ENCODE measurements at places on chromosomes 5 and 9. TPM values are rescaled to one million over a fixed set of nuclear protein-coding genes. Genes with fewer than 3 reads are reported as not detected.

DNA sequence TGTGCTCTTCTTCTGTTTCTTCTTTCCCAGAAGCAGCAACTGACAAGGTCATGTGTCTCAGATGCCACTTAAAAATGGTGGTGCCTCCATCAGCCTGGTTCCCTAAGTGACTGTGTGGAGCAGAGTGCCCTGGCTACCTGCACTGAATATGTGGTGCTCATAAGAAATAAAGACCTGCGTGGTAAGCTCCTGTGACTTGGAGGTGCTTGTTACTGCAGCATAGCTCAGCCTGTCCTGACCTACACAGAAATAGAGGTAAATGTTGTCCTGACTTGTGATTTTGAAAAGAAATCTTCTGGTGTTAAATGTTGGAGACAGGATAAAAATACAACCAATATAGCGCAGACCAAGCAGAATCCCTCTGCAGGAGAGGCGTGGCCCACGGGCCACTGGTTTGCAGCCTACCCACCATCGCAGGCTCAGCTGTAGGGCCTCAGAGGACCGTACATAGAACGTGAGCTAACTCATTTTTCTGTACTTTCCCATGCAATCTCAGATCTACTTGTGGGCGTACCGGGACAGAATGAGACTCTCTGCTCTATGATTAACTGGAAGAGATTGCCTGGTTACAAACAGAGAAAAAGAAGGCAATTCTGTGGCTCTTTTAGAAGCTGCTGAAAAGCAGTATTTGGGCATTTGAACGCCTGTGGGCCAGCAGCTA lies 79.4 kb upstream of the UNC5A start:
- DNase-seq = no peak

GRCh38 chr5:133792655-133793054 lies 175.8 kb downstream of the C5orf15 start:
- DNase-seq = no peak

RANBP17 gene
- total RNA-seq = 8.4 TPM

DNA sequence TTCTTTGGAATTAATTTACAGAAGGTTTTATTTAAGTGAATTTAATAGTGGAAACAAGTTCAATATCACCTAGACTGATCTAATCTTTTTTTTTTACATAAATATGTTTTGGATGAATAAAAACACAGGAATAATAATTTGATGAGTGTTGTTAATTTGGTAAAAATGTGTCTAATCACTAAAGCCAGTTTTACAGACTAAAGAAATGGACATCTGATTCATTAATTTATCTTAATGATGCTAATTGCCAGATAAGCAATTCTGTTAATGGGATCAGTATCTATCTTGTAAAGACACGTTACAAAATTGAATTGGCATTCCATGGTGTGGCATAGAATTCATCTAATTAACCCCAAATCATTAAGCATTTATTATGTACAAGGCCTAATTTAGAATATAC lies 743.3 kb upstream of the CDH6 start:
- DNase-seq = no peak

DNA sequence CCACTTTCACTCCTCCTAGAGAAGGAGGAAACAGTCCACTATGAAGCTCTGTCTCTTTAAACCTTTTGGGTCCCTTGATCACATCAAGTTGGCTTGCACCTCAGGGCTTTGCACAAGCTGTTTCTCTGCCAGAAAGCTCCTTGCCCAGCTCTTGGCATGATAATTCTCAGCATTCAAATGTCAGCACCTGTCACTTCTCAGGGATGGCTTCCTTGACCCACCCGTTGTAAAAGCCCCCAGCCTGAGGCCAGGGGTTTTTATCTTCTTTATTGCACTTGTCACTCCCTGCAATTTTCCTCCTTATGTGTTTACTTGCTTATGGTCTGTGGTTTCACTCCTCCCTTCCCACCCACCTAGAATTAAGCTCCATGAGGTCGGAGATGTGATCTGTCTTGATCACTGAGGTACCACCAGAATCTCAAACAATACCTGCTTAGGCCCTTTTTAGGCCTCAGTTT lies 200.7 kb upstream of the TBC1D2 start:
- DNase-seq = no peak

CAAP1 gene
- 26.1 TPM for total RNA-seq

ADAMTS6 gene
- total RNA-seq = 30.1 TPM

GRCh38 chr5:138140268-138140667 lies 1.0 kb upstream of the NME5 start:
- DNase-seq = no peak

DNA sequence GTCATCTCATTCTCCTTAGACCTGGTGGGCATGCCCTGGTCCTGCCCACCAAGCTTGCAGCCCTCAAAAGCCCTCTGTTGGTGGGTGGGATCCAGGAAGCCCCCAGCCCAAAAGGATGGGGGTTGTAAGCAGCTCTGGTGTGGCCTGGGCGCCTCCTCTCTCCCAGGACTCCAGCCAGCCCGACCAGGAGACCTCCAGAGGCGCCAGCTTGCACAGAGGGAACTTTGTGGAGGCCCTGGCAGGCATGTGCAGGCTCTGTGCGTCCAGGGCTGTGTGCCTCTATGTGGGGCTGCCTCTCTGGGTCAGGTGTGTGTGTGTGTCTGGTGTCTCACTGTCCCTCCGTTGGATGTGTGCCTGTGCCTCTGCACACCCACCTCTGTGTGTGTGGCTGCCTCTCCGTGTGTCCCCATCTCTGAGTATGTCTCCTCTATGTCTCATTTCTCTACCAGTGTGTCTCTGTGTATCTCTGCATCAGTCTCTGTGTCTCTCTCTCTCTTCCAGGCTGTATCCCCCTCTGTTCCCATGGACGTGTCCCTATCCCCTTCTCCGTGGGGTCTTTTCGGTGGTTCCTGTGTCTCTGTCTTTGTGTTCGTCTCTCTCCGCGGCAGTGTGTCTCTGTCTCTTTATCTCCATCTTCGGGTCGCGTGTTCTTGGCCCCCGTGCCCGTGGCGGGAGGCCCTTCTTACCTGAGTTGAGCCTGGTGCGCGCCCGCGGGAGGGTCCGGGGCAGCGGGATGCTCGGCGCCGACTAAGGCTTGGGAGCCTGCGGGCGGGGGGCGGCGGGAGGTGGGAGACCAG lies 501 bp downstream of the ENHO start:
- no peak for DNase-seq

DNA sequence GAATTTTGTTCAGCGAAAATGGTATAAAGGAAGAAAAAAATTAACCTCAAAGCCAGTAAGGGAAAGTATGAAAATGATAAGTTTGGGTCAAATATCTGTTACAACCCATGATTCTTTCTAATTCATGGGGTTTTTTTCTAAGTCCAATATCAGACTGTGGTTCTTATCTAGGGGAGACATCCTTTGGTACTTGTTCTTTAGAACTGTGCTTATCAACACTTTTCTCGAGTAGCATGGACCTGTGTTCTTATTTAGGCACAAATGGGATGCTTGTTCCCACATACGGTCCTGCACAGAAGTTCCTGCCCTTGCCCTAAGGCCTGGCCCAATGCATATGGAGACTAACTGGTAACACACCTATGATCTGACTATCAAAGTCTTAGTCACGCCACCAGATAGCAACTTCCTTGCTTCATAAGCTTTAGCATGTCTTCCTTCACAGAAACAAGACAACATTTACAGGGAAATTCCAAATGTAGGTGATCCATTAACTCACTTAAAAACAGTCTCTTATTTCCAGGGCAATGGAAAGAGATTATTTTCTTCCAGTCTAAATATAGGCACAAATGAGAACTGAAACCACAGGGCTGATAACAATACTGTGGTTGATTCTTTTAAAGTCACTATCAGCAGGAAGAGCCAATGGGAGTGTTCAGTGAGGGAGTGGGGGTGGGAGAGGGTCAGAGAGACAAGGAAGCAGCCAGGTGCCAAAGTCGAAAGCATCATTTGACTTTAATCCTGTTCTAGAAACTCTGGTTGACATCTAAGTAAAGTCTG lies 268.8 kb upstream of the ANKRD55 start:
- no peak for DNase-seq

DNA sequence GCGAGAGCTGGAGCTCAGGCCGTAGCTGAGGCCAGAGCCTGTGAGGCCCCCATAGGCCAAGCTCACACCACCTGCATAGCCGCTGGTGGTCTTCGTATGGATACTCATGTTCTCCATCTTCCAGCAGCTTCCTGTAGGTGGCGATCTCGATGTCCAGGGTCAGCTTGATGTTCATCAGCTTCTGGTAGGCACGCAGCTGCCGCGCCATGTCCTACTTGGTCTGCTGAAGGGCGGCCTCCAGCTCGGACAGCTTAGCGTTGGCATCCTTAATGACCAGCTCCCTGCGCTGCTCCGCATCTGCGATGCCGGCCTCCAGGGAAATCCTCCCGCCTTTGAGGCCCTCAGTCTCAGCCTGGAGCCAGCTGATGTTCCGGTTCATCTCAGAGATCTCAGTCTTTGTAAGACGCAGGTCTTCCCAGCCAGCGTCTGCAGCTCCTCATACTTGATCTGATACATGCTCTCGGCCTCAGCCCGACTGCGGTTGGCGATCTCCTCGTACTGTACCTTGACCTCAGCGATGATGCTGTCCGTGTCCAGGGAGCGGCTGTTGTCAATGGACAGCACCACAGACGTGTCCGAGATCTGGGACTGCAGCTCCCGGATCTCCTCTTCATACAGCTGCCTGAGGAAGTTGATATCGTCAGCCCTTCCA lies 172.1 kb downstream of the PPP2R2B start:
- peak; percentile 1 for DNase-seq

PCA3 gene
- total RNA-seq = not detected

FOXD4 gene
- total RNA-seq = 1.2 TPM

TEX48 gene
- not detected for total RNA-seq

- DNase-seq = no peak
Observed at GRCh38 chr9:101787891-101788290, 49.4 kb upstream of the GRIN3A start.

DNA sequence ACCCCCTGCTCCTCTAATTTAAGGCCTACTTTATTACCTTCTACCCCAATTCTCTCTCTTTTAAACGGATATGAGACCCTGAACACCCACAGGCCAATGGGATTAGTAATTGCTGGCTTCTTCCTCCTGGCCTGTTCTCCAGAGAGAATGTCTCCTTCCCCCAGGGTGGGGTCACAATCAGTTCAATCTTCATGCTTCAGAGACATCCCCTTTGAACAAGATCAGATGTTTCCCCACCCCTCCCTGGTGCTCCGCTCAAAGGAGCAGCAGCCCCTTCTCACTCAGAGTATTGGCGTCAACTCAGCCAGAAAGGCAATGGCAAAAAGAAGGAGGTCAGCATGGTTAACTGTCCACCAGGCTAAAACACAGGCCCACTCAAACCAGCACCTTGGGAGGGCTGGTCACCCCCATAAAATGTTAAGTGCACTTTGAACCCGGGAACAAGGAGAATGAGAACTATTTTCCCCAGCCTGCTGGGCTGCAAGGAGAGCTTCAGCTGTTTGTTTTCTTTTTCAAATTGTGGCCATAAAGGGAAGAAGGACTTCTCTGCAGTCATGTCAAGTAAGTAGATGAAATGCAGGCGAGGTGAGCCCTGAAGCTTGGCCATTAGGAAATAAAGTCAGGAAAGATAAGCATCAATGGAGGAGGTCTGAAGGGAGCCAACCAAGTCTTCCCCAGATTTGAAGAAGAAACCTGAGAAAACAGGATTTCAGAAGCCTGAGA lies 20.1 kb downstream of the LHFPL2 start:
- DNase-seq = no peak

PCDHGA8 gene
- 0.61 TPM for total RNA-seq

SEMA6A gene
- total RNA-seq = 0.11 TPM

DNA sequence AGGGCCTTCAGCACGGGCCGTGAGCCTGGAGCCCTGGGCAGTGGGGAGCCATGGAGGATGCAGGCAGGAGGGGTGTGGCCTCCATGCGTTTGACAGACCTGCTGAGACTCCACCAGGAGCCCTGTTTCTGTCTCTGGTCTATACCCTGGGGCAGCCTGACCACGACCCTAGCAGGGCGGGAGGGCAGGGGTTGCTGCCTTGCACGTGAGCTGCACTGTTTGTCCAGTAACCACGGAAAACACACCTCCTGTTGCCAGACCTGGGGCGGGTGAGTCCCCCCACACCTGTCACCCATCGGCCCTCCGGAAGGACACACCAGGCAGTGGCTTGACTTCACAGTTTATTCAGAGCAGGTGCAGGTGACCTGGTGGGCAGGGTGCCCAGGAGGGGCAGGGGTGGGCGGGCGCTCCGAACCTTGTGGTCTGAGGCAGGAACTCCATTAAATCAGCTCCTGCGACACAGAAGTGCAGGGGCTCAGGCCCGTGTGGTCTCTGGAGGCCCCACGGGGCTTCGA lies 3.9 kb downstream of the LCN8 start:
- no peak for DNase-seq

- DNase-seq = no peak
Observed at GRCh38 chr9:106058460-106058859, 364.1 kb downstream of the TMEM38B start.

- no peak for DNase-seq
Observed at GRCh38 chr9:128007566-128008138, 26.9 kb upstream of the EEIG1 start.

Data from HT1080 (cell line).